ENCODE measurements at places on chromosomes 5 and 9.
A peak's percentile ranks its signal among the peaks of the same experiment; 100 is the strongest.

- DNase-seq = no peak
Measured at GRCh38 chr5:95090774-95091173, 194.1 kb downstream of the MCTP1 start.

DNA sequence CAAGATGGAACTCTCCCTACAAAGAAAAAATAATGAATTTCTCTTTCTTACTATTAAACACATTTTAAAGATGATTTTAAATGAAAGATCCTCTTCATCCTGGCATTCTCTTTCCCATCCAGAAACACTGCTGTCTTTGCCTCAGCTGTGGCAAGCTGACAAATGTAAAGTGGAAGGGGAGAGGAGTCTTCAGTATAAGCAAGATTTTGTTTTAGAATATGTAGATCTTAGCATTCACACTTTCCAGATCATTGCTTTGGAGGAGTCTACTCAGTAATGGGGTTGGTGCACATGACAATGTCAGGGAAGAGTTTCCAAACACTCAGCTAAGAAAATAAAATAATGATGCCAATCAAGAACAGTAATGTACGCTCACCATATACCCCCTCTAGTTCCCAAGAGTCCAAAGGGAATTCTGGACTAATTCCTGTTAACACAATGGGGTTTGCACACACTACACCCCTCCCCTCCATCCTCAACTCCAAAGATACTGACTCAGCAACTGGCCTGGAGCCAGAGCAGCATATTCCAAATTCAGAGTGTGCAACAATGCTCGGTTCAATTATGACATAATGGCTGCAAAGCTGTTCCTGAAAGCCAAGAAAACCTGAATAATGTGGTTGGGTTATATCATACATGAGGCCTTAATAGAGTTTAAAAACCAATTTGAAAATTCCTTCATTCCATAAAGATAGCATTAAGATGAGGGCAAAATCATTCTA lies 4.6 kb downstream of the C5orf63 start:
- peak; percentile 37 for DNase-seq

DNA sequence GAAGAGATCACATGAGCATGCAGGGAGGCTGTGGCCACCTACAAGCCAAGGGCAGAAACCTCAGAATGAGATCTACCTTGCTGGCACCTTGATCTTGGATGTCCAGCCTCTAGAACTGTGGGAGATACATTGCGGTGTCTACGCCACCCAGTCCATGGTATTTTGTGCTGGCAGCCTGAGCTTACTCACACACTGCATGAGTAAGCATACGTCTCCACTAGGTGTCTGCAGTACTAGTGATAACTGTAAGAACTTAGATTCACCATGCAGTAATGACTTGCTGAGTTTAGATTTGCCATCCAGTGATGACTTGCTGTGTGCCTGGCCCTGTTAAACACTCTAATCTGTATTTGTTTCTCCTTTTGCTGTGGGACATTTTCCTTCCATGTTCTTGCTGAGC lies 417.7 kb downstream of the GADD45G start:
- no peak for DNase-seq

DNA sequence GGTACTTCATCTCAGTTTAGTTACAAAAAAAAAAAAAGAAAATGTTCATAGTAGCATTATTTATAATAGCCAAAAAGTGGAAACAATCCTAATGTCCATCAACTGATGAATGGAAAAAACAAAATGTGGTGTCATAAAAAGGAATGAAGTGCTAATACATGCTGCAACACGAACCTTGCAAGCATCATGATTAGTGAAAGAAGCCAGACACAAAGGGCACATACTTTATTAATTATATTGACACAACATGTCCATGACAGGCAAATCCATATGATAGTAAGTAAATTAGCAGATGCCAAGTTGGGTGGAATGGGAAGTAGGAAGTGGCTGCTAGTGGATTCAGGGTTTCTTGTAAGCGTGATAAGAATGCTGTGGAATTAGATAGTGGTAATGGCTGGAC lies 54.2 kb downstream of the PCDHGC5 start:
- no peak for DNase-seq

DNA sequence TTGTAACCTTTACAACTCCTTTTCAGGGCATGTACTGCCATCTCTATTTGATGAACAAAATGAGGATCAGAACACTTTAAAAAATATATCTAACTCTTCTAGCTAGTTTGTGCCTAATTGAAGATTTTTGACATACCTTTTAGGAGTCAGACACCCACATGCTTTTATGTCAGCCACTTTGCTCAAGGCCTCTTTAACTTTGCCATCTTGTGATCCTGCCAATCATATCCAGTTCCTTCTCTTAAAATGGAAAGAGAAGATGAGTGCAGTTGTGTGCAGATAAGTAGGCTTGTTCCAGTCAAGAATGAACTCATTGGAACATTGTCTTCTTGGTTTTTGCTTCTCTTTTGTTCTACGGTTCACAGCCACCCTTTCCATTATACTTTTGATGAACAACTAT lies 425.6 kb upstream of the TNC start:
- no peak for DNase-seq

- peak; percentile 37 for DNase-seq
Measured at GRCh38 chr5:84381502-84382362, 2.9 kb downstream of the EDIL3 start.

- DNase-seq = no peak
Measured at GRCh38 chr5:40832345-40832744, 2.7 kb downstream of the RPL37 start.

DNA sequence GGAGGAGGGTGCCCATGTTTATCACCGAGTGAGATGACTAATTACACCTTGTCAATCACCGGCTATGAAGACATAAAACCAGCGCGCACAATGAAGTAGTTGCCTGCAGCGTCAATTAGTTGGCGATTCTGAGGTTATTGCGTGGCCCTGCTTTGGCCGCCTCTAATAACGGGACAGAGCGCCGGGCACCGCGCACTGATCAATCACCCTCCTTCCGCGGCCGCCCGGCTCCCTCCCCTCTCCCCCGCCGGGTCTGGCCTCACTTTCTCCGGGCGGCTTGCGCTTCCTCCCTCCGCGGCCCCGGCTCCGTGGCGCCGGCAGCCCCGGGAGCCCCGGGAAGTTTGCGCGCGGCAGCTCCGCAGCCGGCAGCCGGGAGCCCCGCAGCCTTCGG lies 3.3 kb upstream of the LHX2 start:
- DNase-seq = peak; percentile 39

- peak; percentile 47 for DNase-seq
Measured at GRCh38 chr5:108238936-108239887, 142.7 kb downstream of the FBXL17 start.

DNA sequence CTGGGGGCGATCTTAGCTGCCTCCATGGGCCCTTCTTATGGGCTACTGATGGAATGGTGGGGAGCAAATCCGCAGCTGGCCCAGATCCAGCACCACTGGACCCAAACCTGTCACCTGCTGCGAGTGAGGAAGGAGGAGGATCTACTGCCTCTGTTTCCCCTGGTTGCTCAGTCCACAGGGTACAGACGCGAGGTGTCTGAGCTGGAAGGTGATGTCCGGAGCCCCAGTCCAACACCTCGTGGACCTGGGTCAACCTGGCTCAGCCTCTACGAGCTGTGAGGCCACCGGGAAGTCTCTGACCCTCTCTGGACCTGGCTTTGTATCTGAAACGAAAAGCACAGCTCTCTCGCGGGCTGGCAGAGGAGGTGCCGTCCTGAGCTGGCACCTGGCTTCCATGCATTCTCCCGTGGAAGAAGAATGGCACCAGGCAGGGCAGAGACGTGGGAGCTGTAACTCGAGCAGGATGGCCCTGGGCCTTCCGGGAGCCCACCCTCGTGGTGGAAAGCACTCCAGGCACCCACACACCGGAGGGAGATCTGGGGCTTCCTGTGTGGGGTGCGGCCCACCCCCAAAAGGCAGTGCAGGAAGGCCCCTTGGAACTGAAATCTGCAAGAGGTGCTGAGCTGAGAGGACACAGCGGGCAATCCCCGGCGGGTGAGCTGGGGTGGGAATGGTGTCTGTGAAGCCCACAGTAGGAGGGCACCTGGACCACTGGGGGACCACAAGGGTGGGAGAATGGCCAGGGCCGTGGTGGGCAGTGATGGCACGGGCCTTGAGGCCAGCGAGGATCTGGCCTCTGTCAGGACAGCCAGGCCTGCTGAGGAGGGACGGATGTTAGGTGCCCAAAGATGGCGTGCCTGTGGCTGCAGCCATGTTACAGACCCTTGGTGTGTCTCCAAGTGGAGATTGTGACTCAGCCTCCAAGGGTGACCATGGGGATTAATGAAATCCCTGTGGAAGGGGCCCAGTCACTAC lies 133.4 kb downstream of the OLFM1 start:
- peak; percentile 39 for DNase-seq

DNA sequence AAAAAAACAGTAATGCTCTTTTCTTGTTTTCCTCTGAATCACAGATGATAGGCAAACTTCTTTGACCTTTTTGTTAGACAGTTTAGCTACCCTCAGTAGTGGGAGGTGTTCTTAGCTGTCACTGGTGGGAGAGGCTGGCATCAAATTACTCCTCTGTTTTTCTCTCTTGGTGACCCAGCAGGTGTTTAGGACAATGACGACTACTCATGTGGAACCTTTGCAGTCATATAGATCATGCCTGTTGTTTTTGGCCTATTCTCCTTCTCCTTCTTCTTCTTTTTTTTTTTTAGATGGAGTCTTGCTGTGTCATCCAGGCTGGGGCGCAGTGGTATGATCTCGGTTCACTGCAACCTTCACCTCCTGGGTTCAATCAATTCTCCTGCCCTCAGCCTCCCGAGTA lies 15.4 kb upstream of the NPR2 start:
- DNase-seq = no peak

DNA sequence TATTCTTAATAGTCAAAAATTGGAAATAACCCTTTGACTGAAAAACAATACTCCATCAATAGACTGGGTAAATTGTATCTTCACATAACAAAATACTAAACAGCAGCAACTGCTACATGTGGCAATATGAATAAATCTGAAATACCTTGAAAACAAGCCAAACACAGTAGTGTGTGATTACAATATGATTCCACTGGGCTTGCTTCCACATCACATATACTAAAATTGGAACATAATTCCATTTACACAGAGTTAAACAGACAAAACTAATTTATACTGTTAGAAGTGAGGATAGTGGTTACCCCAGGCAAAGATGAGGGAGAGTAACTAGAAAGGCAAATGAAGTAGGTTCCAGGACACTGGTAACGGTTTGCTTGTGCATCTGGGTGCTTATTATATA lies 20.4 kb downstream of the FNIP1 start:
- no peak for DNase-seq

GRCh38 chr5:82424211-82424610 lies 146.1 kb upstream of the RPS23 start:
- no peak for DNase-seq

DNA sequence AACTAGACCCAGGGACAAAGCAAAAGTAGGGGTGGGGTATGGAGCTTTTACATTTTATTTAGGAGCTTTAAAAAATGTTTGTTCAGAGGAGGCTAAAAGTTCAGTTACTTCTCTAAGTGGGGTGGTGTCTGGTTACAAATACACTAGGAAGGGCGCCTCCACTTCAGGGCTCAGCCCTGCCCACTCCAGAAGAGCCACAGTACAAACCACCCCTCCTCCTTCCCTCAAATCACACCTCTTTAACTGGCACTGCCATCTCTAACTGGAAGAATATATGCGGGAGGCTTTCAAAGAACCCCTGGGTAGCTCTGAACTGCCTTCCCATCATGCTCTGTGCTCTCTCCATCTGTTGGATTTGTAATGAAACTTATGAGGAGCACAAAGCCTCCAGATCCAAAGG lies 98.8 kb upstream of the NFIB start:
- no peak for DNase-seq

DNA sequence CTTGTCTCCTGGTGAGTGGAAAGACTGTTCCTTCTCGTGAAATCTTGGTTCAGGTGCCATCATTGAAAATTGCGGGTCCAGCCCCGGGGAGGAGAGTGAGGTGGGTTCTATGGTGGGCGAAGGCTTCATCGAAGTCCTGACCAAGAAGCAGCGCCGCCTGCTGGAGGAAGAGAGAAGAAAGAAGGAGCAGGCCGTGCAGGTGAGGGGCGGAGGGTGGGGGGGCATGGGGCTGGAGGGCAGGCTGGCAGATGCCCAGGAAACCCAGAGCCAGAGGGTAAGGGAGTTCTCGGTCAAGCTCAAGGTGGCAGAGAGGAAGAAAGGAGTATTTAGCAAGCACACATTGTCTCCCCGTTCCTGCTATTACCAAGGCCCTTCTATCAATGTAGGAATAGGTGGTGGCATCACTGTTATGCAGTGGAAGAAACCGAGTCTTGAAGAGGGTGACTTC lies 24.3 kb upstream of the POMT1 start:
- DNase-seq = peak; percentile 63

DNA sequence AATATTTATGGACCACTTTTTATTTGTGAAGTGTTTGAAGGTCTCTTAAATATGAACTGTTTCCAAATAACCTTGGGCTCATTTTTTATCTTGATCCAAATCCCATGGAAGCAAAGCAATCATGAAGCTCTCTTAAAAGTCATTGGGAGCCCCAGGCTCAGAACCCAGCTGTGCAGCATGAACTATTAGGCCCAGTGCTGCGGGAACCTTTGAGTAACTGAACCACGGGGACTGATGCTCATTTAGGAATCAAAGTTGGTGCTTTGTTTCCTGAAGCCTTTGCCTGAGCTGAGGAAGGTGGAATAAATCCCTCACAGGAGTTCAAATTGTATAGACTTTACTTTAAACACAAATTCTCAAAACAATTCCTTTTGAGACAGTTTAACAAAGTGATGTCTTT lies 27.8 kb downstream of the MAT2B start:
- no peak for DNase-seq

DNA sequence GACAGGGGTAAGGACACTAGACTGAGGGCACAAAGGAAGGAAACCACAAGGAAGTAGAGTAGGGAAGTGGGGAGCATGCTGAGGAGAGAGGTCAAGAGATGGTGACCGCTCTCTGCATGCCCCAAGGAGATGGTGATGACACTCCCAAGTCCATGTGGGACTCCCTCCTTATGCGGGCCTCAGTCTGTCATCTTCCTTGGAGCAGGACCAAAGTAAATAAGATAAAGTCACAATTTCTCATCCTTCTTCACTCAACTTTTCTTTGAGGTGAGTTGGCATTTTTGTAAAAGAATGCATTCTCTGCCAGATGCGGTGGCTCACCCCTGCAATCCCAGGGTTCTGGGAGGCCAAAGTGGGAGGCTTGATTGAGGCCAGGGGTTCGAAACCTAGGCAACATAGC lies 256.7 kb downstream of the DOCK8 start:
- no peak for DNase-seq

DNA sequence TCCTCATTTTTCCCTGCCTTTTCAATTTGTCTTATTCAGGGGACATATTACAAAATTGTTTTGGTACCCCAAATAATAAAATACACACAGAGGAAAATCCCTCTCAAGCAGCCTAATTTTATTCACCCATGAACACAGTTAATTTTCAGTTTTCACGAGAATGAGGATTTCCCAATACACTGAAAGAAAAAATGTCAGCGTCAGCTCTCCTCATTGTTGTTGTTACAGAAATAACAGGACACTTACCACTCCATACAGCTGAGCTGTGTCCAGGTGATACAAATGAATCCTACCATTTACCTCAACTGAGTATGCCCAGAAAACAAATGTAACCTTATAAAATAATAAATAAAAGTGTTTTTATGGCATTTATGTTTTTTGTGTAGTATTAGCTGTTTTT lies 144.6 kb upstream of the PCA3 start:
- no peak for DNase-seq

GRCh38 chr5:135355169-135355568 lies 43.9 kb downstream of the MACROH2A1 start:
- no peak for DNase-seq
